Lower lobe of right lung (tissue), 2 donors: ENCODE measurements at places on chromosomes 6 and 20. TPM values are rescaled to one million over a fixed set of nuclear protein-coding genes. Genes with fewer than 3 reads are reported as not detected.

DNA sequence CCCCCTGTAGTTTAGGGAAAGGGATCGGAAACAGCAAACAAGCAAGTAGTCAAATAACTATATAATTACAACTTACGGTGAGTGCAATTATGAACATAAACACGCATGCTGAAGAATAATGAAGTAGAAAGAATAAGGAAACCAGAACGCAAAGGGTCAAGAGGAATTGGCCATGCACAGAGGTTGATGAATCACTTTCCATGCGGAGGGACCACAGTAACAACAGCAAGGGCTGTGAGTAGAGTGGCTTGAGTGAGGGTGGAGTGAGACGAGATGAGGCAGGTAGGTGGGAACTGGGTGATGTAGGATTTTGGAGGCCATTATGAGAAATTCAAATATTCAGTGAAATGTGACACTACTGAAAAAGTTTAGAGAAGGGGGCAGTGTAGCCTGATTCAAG is 112.2 kb upstream of the LAMP5 start:
- DNase-seq, result no peak

GRCh38 chr6:70813885-70814284 is 143.0 kb downstream of the B3GAT2 start:
- no peak for DNase-seq

GRCh38 chr6:105066233-105066632 is 109.3 kb downstream of the LIN28B start:
- no peak for DNase-seq

The SDC4 gene
- 259 TPM for total RNA-seq

The CRISP2 gene
- total RNA-seq, result 0.83 TPM
